ENCODE measurements at places on chromosomes 7 and 10. TPM values are rescaled to one million over a fixed set of nuclear protein-coding genes. Genes with fewer than 3 reads are reported as not detected.

AS3MT gene
- 11.1 TPM for total RNA-seq

NPSR1 gene
- total RNA-seq: 1.8 TPM

DYDC2 gene
- total RNA-seq: 9.9 TPM

CDHR3 gene
- 6.7 TPM for total RNA-seq

GJD4 gene
- 0.23 TPM for total RNA-seq

FFAR4 gene
- 1.2 TPM for total RNA-seq

AOAH gene
- total RNA-seq: 5.3 TPM

CCDC146 gene
- 19.1 TPM for total RNA-seq

NKX1-2 gene
- 1.8 TPM for total RNA-seq

OR6B1 gene
- total RNA-seq: not detected

MOSPD3 gene
- 11.3 TPM for total RNA-seq

PAX4 gene
- not detected for total RNA-seq

TRPV5 gene
- 0.23 TPM for total RNA-seq

CHRM2 gene
- 23.3 TPM for total RNA-seq

SPDYE6 gene
- not detected for total RNA-seq

GNGT1 gene
- total RNA-seq: not detected

PHYH gene
- 23.3 TPM for total RNA-seq

WEE2 gene
- total RNA-seq: 0.23 TPM

ACTL6B gene
- 90.4 TPM for total RNA-seq

UBE2D4 gene
- total RNA-seq: 14.3 TPM

PPP1R17 gene
- 2.8 TPM for total RNA-seq

CALML3 gene
- total RNA-seq: 0.69 TPM

ZNF511 gene
- 8.1 TPM for total RNA-seq

HGF gene
- total RNA-seq: 2.5 TPM

HDAC9 gene
- total RNA-seq: 68.3 TPM

HABP2 gene
- 0.23 TPM for total RNA-seq

GOLGA7B gene
- total RNA-seq: 16.6 TPM

NEUROD6 gene
- 4.2 TPM for total RNA-seq

ATRNL1 gene
- total RNA-seq: 592 TPM

PLPP4 gene
- 29.1 TPM for total RNA-seq

EN2 gene
- total RNA-seq: 0.23 TPM

PTPRZ1 gene
- 319 TPM for total RNA-seq

LANCL2 gene
- total RNA-seq: 60.2 TPM

SFRP5 gene
- 3.2 TPM for total RNA-seq

BUD31 gene
- total RNA-seq: 84.4 TPM

H2BK1 gene
- not detected for total RNA-seq

CRYGN gene
- not detected for total RNA-seq

COMTD1 gene
- total RNA-seq: 16.1 TPM

LAMB1 gene
- 41.3 TPM for total RNA-seq

LIPN gene
- not detected for total RNA-seq

GLI3 gene
- 5.1 TPM for total RNA-seq

ANK3 gene
- total RNA-seq: 291 TPM

SPDYE1 gene
- not detected for total RNA-seq

KDM7A gene
- total RNA-seq: 12.9 TPM

Data from diencephalon (tissue), 1 donor.